ENCODE measurements at places on chromosomes 2 and 18.

GRCh38 chr18:36766836-36767235, 62.0 kb downstream of the TPGS2 start:
- no peak for DNase-seq

- no peak for DNase-seq
These were observed 137.2 kb downstream of the ATP9B start for GRCh38 chr18:79206444-79206843.

GRCh38 chr2:5984273-5984655, 292.1 kb downstream of the SOX11 start:
- no peak for DNase-seq

DNA sequence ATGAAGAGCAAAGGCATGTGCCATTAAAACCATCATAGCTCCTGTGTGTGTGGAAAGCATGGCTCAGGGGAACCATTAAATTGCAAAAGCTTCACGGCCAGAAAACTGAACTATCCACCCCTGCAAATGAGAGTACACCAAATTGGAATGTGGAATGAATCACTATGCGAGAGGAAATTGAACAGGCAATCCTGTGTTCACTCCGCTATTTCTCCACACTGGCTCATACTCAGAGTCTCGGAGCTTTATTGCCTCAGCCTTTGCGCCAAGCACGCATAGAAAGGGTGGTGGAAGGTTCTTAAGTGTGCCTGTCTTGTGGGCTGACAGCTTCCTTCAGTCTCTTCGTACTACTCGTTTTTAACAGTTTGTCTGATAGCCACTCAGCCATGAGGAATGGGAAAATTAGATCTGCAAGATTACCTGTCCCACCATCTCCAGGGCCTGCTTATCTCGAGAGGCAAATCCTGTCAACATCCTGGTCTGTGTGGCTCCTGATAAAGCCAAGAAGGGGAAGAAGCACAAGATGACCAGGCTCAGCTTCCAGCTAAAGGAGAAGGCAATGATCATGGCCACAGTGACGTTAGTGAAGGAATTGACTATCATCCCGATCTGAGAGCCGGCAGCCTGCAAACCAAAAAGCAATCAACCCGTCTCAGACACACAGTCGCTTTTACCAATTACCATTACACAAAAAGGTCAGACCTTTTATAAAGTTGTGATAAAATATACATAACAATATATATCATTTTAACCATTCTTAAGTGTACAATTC, 34.9 kb downstream of the G6PC2 start:
- no peak for DNase-seq

DNA sequence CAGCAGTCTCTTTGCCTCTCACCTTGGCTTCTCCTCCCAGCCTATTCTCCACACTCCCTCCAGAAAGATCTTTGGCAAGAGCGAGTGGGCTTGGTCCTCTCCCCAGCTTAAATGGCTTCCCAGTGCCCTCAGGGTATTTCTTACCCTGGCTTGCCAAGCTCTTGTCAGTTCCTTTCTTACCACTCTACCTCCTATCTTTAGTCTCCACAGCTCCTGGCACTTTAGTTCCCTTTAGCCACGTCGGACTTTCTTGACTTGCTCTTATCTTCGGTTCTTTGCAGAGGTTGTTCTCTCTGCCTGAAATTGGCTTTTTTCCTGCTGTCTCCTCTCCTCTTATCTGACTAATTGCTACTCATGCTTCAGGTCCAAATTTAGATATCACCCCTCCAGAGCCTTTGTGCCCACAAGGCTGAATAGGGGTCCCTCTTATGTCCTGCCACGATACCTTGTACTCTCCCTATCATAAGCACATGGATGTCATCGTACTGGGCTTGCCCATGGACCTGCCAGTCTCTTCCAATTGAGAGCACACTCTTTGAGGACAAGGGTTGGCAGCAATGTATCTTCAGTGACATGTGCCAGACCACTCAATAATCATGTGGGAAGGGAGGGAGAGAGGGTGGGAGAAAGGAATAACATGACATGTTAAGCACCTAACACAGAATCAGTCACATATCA, 131.7 kb upstream of the CTAGE1 start:
- no peak for DNase-seq

GRCh38 chr2:120393456-120393855, 47.5 kb downstream of the INHBB start:
- no peak for DNase-seq

GRCh38 chr2:96526101-96526591, 10.4 kb upstream of the ARID5A start:
- peak; percentile 32 for DNase-seq

DNA sequence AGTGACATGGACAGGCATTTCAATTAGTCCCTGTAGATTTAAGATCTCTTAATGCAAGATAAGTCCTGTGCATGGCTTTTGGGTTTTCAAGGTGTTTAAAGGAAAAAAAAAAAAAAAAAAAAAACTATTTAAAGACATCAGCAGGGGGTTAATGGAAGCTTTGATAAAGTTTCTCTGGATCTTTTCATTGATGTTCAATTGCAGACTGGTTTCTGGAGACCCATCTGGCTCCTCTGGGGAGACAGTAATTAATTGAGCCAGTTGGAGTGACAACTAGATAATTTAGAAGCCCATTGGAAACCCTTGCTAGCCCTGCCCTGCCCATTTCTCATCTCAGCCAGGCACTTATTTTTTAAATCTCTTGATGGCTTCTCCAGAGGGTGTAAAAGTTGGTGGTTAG, 98.7 kb downstream of the EPHA4 start:
- no peak for DNase-seq

- no peak for DNase-seq
These were observed 50.5 kb downstream of the PAX3 start for GRCh38 chr2:222248256-222248655.

- DNase-seq, result peak; percentile 83
These were observed 682 bp downstream of the DUSP2 start for GRCh38 chr2:96144481-96145035.

- DNase-seq, result peak; percentile 68
These were observed 628 bp downstream of the CREG2 start for GRCh38 chr2:101386599-101387150.

DNA sequence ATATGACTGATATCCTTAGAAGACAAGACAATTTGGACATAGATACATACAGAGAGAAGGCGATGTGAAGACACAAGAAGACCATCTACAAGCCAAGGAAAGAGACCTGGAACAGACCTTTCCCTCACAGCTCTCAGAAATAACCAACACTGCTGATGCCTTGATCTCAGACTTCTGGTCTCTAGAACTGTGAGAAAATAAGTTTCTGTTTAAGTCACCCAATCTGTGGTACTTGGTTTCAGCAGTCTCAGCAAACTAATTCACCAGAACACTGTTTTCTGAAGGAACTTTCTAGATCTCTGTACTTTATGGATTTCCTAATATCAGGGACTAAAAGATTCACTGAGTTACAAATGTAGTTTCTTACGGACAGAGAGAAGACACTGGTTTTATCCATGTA, 58.8 kb downstream of the NAB1 start:
- no peak for DNase-seq

DNA sequence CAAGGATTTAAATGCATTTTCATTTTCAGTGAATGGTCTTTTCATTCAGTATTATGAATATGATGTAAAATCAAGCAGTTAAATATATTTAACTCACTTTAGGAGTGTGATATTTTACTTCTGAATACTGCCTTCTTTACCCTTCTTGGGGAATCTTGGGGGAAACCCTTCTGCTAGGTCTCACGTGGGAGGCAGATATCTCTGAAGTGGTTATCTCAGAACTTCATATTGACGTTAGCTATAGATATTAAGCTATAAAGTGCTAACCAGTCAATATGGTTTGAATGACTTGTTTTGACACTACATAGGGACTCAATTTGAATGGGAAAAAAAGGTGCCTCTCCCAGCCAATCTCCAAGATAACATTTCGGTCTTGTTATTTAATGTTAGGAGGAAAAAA, 9.8 kb downstream of the REL start:
- DNase-seq, result no peak

DNA sequence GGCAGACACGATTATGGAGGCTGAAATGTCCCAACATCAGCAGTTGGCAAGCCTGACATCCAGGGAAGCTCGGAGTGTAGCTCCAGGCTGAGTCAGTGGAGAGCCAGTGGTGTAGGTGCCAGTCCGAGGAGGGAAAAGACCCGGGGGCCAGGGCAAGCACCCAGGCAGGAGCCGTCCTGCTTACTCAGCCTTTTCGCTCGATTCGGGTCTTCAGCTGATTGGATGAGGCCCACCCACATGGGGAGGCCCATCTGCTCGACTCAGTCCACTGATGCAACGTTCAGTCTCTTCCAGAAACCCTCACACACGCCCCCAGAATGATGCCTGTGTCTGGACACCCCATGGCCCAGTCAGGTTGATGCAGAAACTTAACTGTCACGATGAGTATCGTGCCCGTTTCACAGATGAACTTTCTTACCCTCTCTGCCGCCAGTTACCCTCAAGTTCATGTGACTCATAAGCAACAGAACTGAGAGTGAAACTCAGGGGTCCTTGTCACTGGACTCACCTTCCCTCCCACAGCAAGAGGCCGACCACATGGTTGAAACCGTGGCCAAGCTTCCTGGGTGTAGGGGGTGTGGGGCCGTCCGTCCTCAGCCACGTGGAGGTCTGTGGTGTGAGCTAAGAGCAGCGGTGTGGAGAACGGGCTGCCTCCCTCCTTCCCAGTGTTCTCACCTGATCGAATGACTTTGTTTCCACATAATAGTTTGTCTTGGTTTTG, 197.4 kb upstream of the HDAC4 start:
- peak; percentile 24 for DNase-seq

GRCh38 chr2:46303822-46304221, 6.6 kb downstream of the EPAS1 start:
- no peak for DNase-seq

- DNase-seq, result peak; percentile 75
These were observed 115.2 kb downstream of the FAM210A start for GRCh38 chr18:13611142-13611600.

- DNase-seq, result no peak
These were observed 23.0 kb downstream of the COX7A2L start for GRCh38 chr2:42337846-42338566.

DNA sequence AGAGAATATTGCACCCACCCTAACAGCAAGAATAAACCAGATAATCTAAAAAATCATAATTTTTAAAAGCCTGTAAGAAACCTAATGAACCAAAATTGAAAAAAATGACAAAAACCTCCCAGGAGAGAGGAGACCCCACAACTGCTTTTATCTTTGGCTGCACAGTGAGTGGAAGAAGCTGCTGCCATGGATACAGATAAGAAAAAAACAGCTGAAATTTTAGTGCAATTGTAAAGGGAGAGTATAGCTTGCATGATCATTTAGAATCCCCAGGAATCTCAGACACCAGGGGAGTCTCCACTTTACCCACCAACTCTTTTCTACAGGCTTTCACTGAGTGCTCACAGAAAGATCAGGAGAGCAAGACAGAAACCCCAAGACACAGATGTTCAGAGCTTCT, 338.1 kb upstream of the NCKAP5 start:
- no peak for DNase-seq

- DNase-seq, result no peak
These were observed 24.4 kb downstream of the KLF7 start for GRCh38 chr2:207141386-207141785.

GRCh38 chr18:74316257-74317170, 875 bp downstream of the C18orf63 start:
- DNase-seq, result no peak

DNA sequence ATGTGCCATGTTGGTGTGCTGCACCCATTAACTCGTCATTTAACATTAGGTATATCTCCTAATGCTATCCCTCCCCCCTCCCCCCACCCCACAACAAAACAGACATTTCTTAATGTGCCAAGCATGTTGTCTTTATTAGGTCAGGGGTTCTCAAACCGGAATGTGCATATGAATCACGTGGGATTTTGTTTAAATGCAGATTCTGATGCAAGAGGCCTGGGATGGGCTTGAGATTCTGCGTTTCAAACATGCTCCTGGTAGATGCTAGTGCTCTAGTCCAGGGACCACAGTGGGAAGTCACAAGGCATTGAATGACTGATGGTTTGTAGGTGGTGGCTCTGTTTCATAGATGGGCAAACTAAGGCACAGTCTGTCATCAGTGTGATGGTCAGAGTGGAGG, 184.7 kb downstream of the SMAD7 start:
- DNase-seq, result no peak

DNA sequence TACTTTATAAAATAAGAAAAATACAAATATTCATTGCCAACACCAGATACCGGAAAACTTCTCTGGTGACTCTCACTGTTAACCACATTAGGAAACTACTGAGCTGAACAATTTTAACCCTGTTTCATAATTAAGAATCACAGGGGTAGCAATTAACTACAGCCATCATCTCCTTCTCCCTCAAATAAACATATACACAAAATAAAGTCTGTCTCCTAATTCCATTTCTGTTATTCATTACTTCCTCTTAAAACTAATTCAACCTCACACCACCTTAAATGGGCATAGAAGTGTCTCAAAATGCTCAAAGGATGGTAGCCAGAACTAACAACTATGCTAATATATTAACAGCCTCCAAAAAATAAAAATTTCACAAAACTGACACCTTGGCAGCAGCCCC, 60.7 kb downstream of the ACVR1 start:
- no peak for DNase-seq

DNA sequence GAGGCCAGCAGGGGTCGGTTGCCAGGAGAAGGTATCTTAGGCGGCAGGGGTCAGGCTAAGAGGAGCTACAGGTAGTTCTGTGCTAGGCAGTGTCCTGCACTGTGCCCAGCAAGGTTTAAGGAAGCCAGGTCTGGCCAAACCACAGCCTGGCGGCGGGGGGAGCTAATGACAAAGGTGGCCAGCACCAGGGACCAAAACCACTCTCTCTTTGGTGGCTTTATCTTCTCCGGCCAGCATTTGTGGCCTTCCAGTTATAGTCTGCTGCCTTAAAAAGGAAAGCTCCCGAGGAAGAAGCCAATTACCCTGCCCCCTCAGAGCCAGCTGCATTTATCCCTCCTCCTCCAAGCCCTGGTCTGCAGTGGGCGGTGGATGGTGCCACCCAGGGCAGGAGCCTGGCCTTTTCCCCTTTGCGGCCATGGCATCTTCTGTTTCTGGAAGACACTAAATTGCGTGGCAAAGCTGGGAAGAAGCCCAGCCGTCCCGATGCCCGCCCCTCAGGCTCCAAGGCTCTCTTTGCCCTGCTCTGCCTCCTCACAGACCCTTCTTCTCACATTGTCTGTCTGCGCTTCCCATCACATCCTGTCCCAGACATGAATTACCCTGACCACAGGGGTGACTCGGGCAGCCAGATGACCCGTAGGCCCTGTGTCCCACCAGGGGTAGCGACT, 94.6 kb downstream of the EN1 start:
- no peak for DNase-seq

DNA sequence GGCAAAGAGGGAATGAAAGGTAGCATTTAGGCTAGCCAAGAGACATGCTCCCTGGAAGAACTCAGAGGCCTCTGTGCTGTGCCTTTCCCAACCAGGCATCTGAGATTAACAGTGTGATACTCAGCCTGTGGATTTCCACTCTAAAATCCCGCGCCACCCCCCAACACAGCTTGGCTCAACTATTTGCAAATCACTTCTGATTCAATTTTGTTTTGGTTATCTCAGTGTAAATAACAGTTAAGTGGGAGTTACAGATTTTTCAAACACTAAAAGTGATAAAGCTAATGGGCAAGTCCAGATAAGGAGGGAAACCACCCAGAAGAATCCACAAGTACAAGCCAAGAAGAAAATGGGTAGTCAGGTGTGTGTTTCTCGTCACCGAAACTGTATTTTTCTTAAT, 1.4 kb upstream of the NRP2 start:
- no peak for DNase-seq

- DNase-seq, result no peak
These were observed 93.6 kb downstream of the SCN9A start for GRCh38 chr2:166282154-166282553.

All from H7 (cell line).